Urothelium cell line (cell line): ENCODE measurements at places on chromosomes 16 and 17.

DNA sequence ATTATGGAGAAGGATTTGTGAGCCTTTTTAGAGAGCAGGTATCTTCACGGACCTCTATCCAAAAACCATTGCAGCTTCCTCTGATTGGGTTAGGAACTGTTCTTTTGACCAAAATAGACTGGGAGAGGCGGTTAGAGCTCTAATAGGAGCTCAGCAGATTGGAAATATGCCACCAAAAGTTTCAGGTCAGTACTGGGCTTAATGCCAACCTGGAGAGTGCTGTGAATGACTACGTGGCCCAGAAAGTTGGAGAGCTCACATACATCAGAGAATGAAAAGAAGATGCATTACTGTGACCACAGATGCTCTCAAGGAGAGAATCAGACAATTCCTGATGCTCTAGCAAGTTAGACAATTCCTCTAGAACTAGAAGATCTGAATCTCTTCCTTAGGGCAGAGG is 86.5 kb downstream of the ABCA8 start:
- peak; percentile 18 for DNase-seq

DNA sequence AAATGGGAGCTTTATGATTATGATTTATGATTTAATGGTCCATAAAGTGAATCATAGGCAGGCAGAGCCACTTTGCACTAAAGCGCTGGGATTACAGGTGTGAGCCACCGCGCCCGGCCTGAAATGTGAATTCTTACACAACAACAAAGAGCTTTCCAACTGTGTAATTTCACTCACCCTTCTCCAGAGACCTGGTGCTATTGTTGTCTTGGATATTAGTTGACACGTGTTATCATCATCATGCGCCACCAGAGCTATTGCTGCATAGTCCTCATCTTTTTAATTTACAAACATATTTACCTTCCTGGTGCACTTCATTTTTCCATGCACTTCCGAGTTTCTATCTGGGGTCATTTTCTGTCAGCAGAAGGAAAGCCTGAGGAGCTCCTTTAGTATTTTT is 4.8 kb upstream of the UTS2R start:
- no peak for DNase-seq

GRCh38 chr17:28926366-28926765 is 23.5 kb upstream of the DHRS13 start:
- no peak for DNase-seq

GRCh38 chr17:36673637-36674277 is 72.4 kb downstream of the MRM1 start:
- no peak for DNase-seq

GRCh38 chr16:50190292-50190691 is 37.2 kb downstream of the TENT4B start:
- DNase-seq: no peak
